Transverse colon (tissue), 4 donors: ENCODE measurements at places on chromosomes 2 and 18.

- no peaks in the 10 kb centered on the region for H3K36me3 ChIP-seq
- H3K27me3 ChIP-seq, result no peaks in the 10 kb centered on the region
- no peaks in the 10 kb centered on the region for H3K4me1 ChIP-seq
Observed at GRCh38 chr2:215059724-215060123, 78.7 kb downstream of the ABCA12 start.

GRCh38 chr18:55699233-55699765 is 111.3 kb upstream of the TCF4 start:
- no peak for DNase-seq
- no peak overlapping the region for H3K4me3 ChIP-seq
- no peaks in the 10 kb centered on the region for H3K27me3 ChIP-seq
- no peaks in the 10 kb centered on the region for H3K36me3 ChIP-seq
- no peaks in the 10 kb centered on the region for H3K4me1 ChIP-seq

DNA sequence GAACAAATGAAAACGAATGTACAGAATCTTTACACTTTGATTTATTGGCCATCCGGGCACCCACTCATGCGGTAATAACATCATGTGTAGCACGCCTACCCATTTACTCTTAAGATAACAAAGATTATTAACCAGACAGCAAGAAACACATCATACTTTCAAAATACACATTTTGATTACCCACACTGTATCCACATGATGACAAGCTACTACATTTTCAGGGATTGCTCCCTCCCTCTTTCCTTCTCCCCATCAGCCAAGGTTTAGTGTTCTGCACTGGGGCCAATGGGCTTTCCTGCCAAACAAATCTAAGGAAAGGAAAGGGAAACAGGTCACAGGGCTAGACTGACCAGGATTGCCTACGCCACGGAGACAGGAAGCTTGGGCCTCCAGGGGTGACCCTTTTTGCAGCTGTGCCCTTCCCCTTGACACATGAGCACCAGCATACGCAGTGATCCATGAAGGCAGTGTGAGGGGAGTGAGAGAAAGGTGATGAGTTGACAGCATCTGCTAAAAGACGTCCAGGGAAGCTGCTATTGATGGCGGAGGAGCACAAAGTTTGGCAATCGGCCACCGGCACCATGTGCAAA is 76.5 kb downstream of the ZNF521 start:
- no peak overlapping the region for H3K4me3 ChIP-seq
- H3K27me3 ChIP-seq, result no peaks in the 10 kb centered on the region
- no peaks in the 10 kb centered on the region for H3K36me3 ChIP-seq
- no peak for DNase-seq
- no peaks in the 10 kb centered on the region for H3K4me1 ChIP-seq

- no peaks in the 10 kb centered on the region for H3K36me3 ChIP-seq
- no peaks in the 10 kb centered on the region for H3K27me3 ChIP-seq
- peaks cover 8% of the 10 kb centered on the region for H3K4me1 ChIP-seq
- peak; percentile 83 for DNase-seq
- H3K27ac ChIP-seq, result no peak overlapping the region
Observed at GRCh38 chr2:110903548-110903947, 171.2 kb downstream of the ACOXL start.

- DNase-seq, result no peak
- no peak overlapping the region for H3K4me3 ChIP-seq
- no peak overlapping the region for H3K27ac ChIP-seq
- peaks cover 9% of the 10 kb centered on the region for H3K4me1 ChIP-seq
Observed at GRCh38 chr2:32806857-32807256, 139.9 kb upstream of the LTBP1 start.

DNA sequence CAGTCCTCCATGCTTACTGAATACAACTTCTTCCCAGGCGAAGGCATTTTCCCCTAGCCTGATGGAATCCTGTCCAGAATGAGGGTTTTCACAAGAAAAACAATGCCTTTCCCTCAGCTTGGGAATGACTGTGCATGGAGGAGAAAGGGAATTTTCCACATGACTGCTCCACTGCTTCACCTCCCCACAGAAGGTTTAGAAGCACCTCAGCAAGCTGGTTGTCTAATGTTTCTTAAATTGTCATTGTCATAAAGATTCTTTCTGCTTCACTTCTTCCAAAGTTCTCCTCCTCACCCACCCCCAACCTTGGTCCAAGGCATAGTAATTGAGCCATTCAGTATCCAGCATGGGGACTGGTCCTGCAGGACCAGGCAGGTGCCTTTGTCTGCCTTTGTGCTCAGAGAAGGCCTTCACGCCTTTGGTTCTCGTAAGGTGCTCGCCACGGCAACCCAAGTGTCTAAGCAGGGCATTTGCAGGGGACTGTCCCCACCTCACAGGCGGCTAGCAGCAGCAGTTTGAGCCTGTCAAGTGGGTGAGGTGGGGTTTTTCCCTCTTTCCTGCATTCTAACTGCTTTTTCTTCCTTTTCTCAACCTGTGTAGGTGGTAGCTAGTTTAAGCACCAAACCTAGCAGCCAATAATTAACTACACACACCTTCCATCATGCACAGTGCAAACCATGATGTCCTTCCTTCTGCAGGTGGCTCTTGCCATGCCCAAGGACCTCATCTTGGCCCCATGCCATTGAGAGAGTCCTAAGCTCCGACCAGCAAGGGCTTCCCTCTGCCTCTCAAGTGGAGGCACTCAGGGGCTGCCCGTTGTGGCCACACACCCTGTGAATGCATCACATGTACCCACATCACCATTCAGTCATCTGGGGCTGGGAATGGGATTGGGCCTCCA is 65.7 kb upstream of the BCL2L11 start:
- H3K36me3 ChIP-seq, result no peaks in the 10 kb centered on the region
- H3K27me3 ChIP-seq, result peaks cover 3% of the 10 kb centered on the region
- no peak overlapping the region for H3K4me3 ChIP-seq
- no peaks in the 10 kb centered on the region for H3K4me1 ChIP-seq
- no peak for DNase-seq

GRCh38 chr2:214320211-214320610 is 90.6 kb upstream of the VWC2L start:
- no peak overlapping the region for H3K27ac ChIP-seq
- DNase-seq, result no peak
- no peaks in the 10 kb centered on the region for H3K36me3 ChIP-seq
- no peaks in the 10 kb centered on the region for H3K27me3 ChIP-seq
- no peak overlapping the region for H3K4me3 ChIP-seq

DNA sequence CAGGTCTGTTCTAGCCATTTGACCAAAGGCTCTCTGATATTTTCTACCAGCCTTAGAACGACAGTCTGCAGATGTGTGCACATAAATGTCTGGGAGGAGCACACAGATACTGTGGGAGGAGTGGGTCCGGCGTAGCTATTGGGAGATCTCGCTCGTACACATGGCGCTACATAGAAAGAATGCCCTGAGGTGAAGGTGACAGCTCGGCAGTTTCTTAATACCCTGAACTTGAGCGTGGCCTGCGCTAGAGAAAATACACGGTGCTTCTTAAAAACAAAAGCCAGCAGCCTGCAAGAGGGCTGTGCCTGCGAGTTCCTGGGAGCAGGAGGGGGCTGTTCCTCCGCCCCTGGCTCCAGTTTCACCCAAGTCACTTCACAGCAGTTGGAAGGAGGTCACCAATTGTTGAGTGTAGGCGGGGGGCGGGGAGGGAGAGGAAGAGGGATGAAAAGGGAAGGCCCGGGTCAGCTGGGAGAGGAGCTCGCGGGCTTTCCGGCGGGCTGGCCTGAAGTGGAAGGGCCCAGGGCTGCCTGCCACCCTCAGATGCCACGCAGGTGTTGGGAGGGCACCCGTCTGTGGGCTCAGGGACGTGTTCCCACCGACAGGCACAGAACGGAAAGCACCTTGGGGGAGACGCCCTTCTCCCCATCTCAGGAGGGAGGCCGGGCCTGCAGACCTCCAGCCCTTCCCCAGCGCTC is 124.7 kb upstream of the ZNF516 start:
- peak overlapping the region; percentile 18 for H3K27ac ChIP-seq
- peak overlapping the region; percentile 26 for H3K4me3 ChIP-seq
- H3K4me1 ChIP-seq, result peaks cover 6% of the 10 kb centered on the region
- no peaks in the 10 kb centered on the region for H3K36me3 ChIP-seq

DNA sequence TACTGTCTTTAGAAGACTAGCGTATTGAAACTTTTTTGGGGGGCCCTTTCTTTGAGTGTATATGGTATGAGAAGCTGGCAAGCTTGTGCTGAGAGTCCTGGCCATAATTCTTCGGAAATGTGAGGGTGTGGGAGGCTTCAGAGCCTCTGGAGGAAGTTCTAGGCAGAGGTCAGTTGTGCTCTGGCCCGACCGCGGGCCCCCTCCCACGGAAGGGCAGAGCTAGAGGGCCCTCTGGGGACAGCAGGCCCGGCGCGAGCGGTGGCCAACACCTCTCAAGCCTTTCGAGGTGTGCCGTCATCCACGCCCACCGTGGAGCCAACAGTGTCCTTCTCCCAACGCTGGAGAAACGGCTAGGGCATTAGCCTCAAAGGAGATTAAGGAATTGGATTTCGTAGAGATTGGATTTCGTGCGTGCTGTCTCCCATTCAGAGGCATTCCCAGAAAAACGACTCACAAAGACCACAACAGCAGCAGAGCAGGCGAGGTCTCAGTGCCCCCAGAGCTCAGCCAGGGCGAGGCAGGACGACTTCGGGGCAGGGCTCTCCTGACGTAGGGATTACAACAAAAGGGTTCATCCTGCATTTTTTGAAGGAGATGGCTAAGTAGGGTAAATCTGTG is 2.2 kb upstream of the MTCL1 start:
- no peaks in the 10 kb centered on the region for H3K4me1 ChIP-seq
- H3K4me3 ChIP-seq, result no peak overlapping the region
- H3K27ac ChIP-seq, result peak overlapping the region; percentile 75
- no peak for DNase-seq

- H3K27ac ChIP-seq, result no peak overlapping the region
- DNase-seq, result no peak
- H3K36me3 ChIP-seq, result no peaks in the 10 kb centered on the region
Observed at GRCh38 chr18:51531501-51531900, 334.0 kb upstream of the MEX3C start.

DNA sequence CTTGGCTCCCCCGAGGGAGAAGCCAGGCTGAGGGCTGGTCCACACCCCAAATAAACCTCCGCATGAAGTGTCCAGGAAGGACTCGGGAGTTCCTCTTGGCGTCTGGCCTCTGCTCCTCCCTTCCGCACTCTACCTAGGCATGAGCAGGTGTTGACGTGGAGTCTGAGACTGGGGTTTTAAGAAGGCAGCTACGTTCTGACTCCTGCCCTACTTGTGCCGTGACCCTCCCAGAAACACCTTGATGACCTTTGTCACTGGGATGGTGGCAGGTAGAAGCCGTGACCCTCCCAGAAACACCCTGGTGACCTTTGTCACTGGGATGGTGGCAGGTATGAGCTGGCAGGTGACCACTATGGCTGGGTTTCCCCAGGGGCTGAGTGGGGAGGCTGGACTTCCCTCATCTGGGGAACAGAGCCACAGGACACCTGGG is 54.8 kb downstream of the HS6ST1 start:
- peak overlapping the region; percentile 61 for H3K27ac ChIP-seq
- H3K4me3 ChIP-seq, result no peak overlapping the region
- peak; percentile 62 for DNase-seq
- H3K36me3 ChIP-seq, result no peaks in the 10 kb centered on the region
- H3K4me1 ChIP-seq, result no peaks in the 10 kb centered on the region

DNA sequence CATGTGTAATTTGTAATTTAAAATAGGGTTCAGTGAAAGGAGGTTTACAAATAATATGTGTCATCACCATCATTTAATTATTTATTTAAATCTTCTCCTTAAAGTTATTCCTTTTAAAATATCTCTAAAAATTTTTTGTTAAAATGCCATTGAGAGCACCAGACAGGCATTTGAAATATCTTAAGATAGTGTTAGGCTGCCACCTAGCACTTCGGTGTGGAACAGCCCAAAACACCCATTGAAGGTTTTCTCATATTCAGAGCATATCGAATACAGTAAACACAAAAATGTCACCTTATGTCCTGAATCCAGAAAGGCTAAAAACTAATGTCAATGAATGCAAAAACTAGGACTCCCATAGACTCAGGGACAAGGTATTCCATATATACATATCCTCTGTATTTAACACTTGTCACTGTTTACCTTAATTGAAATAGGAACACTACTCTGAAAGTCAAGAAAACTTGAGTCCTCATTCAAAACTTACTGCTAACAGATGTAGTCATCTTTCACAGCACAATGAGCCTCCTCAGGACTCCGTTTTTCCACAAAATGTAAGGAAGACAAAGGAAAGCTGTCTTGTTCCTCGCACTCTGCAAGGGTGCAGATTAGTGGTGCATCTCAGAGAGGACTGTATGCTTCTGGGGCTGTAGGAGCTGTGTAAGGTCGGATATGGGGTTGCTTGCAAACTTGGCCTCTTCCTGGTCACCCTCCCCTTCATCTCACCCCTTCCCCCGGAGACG is 329.5 kb downstream of the PAX3 start:
- no peaks in the 10 kb centered on the region for H3K27me3 ChIP-seq
- H3K27ac ChIP-seq, result no peak overlapping the region
- no peak overlapping the region for H3K4me3 ChIP-seq

DNA sequence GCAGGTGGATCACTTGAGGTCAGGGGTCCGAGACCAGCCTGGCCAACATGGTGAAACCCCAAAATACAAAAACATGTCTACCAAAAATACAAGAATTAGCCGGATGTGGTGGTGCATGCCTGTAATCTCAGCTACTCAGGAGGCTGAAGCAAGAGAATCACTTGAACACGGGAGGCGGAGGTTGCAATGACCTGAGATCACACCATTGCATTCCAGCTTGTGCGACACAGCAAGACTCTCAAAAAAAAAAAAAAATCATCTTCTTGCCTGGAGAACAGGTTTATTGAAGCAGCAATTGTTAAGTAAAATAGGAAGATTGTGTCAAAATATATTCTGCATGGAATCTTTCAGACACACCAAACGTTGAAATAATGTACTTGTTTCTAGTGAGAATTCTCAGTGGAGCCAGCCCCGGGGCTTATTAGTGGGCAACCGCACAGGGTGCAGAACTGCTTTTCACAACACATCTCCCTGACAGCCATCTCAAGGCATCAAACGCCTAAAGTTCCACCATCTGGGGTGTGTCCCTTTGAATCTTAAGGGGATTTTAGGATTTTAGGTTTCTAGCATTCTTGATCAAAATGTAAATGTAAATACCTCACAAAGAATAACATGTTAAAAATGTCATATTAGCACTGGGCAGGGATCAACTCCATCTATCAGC is 28.6 kb upstream of the PPP4R1 start:
- no peaks in the 10 kb centered on the region for H3K27me3 ChIP-seq
- H3K27ac ChIP-seq, result peak overlapping the region; percentile 31
- no peak for DNase-seq
- H3K4me3 ChIP-seq, result no peak overlapping the region
- no peaks in the 10 kb centered on the region for H3K36me3 ChIP-seq

DNA sequence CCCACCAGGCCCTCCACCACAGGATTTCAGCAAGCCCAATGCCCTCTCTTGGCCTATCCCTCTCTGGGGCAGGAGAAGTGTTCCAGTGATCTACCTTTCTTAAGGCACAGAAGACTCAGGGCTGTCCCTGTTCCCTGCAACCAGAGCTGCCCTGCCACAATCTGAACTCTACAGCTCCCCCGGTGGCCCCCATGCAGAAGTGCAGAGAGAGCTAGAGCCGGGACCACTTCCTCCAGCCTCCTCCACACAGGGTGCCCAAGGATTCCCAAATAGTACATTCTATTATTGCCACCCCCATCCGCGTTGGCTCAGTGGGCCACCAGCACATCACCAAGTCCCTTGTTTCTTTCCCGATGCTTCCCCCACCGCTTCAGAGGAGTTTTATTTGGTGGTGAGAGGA is 114.8 kb upstream of the PTPRM start:
- no peak overlapping the region for H3K4me3 ChIP-seq
- no peaks in the 10 kb centered on the region for H3K27me3 ChIP-seq
- H3K36me3 ChIP-seq, result no peaks in the 10 kb centered on the region
- DNase-seq, result no peak

GRCh38 chr2:236901956-236902355 is 183.7 kb upstream of the COPS8 start:
- no peak overlapping the region for H3K4me3 ChIP-seq
- H3K27ac ChIP-seq, result no peak overlapping the region
- H3K4me1 ChIP-seq, result no peaks in the 10 kb centered on the region
- H3K27me3 ChIP-seq, result no peaks in the 10 kb centered on the region
- no peak for DNase-seq
